ENCODE measurements at places on chromosomes 5 and 9.
A peak's percentile ranks its signal among the peaks of the same experiment; 100 is the strongest.

GRCh38 chr5:139650031-139650688 lies 2.0 kb downstream of the CXXC5 start:
- DNase-seq, result no peak

DNA sequence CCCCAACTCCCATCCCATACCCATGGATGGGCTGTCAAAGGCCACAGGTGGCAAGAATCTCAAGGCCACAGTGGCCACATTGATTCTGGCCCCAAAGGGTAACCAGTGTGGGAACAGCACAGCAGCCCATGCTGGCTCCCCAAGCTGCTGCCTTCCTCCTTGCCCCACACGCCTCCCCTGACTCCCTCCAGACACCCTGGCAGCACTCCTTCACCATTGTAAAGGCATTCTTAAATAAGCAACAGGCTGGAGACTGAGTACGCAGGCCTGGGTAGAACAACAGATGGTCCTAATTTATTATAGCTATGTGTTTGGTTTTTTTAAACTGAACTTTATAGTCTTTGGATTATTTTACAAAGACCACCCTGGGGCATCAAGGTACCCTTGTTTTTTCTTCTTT lies 158.8 kb downstream of the TSSK1B start:
- no peak for DNase-seq

DNA sequence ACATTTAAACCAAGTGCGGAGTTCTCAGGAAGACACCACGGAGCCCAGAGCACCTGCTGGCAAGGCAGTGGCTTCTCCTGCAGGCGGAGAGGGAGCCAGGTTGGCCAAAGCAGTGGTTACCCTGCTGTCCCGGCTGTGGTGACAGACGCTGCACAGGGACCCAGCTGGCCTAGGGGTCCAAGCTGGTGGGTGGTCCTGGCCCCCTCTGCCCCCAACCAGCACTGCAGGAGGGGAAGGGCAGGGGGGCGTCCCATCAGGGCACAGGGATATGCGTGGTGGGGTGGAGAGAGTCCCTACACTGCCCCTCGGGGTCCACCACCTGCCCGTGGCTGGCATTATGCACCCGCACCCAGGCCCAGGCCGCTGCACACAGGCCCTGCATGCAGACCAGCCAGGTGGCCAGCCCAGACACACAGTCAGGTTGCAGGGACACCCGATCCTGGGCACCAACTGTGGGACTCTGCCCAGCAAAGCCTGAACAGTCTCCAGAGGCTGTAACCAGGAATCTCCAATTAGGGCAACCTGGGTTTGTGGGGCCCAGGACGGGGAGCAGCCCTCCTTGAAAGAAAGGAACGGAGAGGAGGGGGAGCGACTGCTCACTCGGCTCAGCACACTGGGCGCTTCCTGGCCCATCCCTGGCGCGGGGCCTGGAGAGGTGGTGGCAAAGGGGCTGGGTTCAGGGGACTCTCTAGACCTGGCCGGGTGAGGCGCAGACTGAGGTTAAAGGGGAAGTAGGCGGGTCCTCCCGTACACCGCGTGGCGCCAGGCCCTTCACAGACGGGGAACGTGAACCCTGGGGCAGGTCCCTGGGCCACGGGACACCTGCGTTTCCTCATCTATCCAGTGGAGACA lies 46.3 kb downstream of the NACC2 start:
- no peak for DNase-seq

DNA sequence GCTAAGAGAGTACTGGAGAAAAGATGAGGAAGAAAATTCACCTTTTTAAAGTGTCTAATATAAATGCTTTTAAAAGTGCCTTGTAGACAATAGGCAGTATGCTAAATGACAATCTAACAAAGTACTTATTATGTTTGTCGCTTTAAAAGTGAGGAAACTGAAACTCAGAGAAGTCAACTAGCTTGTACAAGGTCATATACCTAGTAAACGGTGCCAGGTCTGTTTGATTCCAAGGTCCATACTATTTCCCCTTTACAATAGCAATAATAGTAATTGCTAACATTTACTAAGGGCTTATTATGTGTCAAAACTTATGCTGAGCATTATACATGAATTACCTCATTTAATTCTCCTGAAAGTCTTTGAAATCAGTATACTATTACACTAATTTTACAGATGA lies 328.6 kb upstream of the SLC24A2 start:
- no peak for DNase-seq

- no peak for DNase-seq
Observed at GRCh38 chr9:10242255-10242654, 370.5 kb downstream of the PTPRD start.

- DNase-seq, result no peak
Observed at GRCh38 chr9:117114768-117115167, 300.1 kb downstream of the ASTN2 start.

- no peak for DNase-seq
Observed at GRCh38 chr5:66633754-66634153, 37.6 kb downstream of the MAST4 start.

DNA sequence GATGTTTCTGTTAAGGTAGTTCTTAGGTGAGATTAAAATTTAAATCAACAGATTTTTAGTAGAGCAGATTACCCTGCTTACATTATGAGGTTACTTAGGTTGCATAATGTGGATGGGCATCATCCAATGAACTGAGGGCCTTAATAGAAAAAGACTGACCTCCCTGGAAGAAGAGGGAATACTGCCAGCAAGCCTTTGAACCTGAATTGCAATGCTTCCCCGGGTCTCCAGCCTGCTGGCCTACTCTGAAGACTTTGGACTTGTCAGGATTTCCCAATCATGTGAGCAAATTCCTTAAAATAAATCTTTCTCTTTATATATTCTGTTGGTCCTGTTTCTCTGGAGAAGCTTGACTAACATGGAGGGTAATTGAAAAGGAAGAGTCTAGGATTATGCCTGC lies 542.1 kb upstream of the ARRDC3 start:
- DNase-seq, result no peak

DNA sequence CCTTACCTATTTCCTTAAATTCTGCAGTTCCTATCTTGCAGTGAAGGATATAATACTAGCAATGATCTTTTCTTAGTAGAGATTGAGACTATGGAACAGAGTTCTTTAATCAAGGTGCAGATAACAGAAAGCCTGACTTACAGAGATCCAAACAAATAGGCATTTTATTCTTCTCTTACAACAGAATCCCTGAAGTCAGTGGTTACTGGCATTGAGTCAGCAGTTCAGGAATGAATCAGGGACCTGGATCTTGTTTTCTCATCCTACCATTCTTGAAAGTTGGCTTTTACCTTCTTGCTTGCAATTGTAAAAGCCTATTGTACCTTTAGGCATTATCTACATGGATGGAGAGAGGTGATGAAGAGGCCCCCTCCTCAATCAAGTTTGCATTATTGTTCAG lies 47.5 kb upstream of the TLE4 start:
- no peak for DNase-seq

DNA sequence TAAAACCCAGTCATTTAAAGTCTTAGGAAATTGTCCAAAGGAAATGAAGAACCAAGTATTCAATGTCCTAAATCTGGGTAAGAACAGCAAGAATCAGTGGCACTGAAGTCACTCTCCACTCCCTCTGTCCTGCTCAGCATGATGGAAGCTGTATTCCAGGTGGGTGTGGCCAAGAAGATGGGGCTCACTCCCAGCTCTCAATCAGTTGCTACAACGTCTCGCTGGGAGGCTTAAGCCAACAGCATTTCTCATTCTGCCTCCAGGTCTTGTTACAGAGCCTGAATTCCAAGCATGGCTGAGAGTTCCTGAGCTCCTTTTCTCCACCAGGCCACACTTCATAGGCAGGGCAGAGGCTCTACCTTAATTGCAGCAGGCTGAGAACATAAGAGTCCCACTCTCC lies 41.2 kb upstream of the TRIO start:
- DNase-seq, result no peak

GRCh38 chr9:76373173-76373783 lies 20.9 kb downstream of the RFK start:
- no peak for DNase-seq

DNA sequence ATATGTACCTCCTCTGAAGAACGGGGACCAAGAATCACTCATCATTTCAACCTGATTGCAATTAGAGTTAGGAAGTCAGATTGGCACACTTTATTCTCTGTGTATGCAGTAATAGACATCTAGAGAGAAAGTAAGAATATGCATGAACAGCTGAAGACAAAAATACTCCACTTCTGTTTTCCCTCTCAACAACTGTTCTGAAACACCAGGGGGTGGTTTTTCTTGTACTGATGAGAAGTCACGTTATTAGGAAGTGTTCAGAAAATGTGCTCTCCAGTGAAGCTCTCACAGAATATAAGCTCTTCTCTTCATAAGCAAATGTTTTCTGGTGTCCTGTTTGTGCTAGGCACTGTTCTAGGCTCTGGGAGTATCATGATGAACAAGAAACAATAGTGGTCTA lies 531.7 kb upstream of the C9orf72 start:
- DNase-seq, result no peak

DNA sequence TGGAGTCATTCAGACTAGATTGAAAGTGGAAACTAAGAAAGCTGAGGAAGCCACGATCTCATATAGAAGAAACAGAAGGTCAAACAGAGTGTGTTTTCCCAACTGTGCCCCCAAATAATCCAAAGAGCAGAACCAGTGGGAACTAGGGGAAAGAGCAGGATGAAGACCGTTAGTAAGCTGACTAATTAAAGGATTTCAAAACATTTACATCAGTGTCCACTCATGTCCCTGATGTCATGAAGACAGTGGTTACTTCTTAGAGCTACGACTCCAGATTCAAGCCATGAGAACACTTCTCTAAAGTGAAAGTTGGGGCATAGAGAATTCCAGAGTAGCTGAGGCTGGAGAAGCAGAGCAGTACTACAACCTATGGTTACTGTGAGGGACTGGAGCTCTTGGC lies 119.6 kb upstream of the SLC12A2 start:
- no peak for DNase-seq

DNA sequence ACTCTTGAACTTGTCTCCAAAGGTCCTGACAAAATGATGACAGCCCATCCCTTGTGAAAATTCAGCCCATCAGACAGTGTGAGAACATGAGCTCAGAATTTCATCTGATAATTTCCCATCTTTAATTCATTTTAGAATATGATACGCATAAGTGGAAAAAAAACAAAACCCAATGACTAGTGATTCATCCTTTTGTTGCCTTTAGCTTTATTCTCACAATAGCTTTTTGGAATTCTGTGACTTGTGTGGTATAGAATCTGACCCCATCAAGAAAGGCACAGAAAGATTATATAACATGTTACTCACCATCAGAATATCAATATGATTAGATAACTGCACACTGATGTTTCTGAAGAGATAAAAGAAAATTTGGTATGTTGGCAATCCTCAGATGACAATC lies 16.1 kb upstream of the TMED7 start:
- no peak for DNase-seq

- DNase-seq, result peak; percentile 19
Observed at GRCh38 chr5:180209137-180209581, at the start of gene RASGEF1C. TSS of gene RASGEF1C (minus strand) at chr5:180209211. CDS start at chr5:180138052, 71,159 bp downstream.

- DNase-seq, result no peak
Observed at GRCh38 chr5:148376198-148376597, 7.6 kb upstream of the FBXO38 start.

- no peak for DNase-seq
Observed at GRCh38 chr5:73390972-73391371, 57.6 kb downstream of the FOXD1 start.

GRCh38 chr5:54924487-54924886 lies 60.9 kb downstream of the ESM1 start:
- DNase-seq, result no peak

- no peak for DNase-seq
Observed at GRCh38 chr9:76732341-76732958, 31.8 kb upstream of the PCA3 start.

- no peak for DNase-seq
Observed at GRCh38 chr9:110668570-110669167, at the start of gene MUSK. TSS of gene MUSK (plus strand) at chr9:110668791. CDS start at chr9:110668905, 114 bp downstream.

DNA sequence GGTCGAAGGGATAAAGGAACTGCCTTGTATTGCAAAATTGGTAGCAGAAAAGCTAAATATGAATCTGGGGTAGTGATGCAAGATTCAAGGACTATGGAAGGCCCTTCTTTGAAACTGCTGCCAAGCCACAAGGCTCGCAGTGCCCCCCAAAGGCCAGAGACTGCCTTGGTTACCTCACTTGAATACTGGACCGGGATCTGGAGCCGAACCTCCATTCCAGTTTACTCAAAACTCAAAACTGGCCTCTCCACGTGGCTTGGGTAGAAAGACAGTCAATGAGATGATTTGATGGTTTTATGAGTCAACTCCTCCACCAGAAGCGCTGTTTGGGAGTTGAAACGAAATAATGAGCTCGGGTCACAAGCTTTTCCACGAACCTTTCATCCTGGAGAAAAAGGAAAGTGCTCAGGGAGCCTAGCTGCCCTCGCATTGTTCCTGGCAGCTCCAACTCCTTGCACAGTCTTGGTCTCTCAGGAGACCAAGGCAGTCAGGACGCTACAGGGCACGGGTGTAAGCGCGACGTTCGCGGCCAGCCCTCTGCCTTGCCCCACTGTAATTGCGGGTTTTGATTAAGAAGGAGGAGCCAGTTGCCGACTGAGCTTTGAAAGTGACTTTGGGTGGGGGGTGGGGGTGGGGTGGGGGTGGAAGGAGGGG lies 2.8 kb downstream of the ST8SIA4 start:
- DNase-seq, result peak; percentile 25

DNA sequence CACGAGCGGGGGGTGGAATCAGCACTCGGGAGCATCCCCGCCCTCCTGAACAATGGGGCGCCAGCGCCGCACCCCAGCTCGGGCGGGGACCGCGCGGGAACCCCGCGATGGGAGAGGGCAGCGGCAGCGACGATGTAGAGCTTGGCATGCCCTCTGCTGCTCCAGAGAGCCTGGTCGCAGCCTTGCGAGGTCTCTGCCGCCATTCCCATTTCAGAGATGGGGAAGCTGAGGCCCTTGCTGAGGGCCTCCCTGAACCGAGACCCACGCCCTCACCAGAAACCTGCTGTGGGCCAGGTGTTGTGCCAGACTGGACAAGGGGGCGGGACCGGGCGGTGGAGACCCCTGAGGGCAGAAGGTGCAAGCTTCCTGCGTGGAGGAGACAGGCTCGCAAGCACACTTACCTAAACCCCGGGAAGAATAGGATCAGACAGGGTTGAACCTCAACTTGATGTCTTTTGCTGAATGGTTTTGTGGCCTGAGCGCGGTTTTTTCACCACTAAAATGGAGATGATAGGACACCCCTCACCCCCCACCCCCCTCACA lies 647 bp upstream of the MEGF9 start:
- DNase-seq, result no peak

- DNase-seq, result no peak
Observed at GRCh38 chr9:72485821-72486593, 35.4 kb upstream of the TMC1 start.

GRCh38 chr9:109759589-109759988 lies 20.4 kb upstream of the PALM2AKAP2 start:
- DNase-seq, result no peak

DNA sequence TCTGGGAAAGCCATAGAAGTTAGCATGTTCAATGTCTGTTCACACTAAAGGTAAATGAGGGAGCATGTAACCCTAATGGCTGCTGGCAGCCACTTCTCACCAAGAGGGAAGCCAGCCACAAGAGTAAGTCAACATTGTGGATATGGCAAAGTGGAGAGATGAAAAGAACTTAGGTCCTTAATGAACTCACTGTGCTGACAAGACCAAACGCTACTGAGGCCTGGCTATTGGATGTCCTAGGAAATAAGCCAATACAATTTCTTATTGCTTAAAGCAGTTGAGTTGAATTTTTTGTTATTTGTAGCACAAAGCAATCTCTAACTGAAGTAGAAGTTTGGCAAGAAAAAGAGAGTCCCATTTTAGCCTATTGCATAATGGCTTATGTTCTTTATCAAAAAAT lies 6.8 kb downstream of the GPR150 start:
- no peak for DNase-seq

Measured in activated CD4-positive, CD25-positive, alpha-beta regulatory T cell treated with anti-CD3 and anti-CD28 coated beads, Interleukin-2, amount 50 U/mL, for 16 hours (primary cell).